Left ventricle myocardium inferior (tissue), 1 donor: ENCODE measurements at places on chromosomes 6 and 20. TPM values are rescaled to one million over a fixed set of nuclear protein-coding genes. Genes with fewer than 3 reads are reported as not detected.

HTR1E gene
- not detected for total RNA-seq

THEMIS gene
- 0.22 TPM for total RNA-seq

PEX7 gene
- 14.8 TPM for total RNA-seq

DNA sequence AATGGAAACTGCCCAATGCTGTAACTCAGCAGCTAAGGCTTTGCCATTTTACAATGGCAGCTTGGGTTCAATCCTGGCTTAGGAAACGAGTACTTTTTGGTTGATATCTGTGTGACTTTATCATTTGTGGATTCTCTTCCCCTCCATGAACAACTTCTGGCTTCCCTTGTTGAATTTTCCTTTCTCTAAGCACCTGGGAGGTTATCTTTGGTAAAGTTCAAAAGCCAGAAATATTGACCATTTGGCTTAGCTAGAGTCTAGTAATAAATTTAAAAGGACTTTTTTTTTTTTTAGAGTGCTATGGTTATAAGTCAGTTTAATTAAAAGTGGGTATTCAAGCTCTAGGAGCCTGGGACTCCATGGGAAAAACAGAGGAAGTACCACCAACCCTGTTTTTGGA is 31.7 kb upstream of the TPD52L1 start:
- H3K27ac ChIP-seq, result no peak overlapping the region
- no peaks in the 10 kb centered on the region for H3K36me3 ChIP-seq
- H3K27me3 ChIP-seq, result no peaks in the 10 kb centered on the region
- no peaks in the 10 kb centered on the region for H3K4me1 ChIP-seq

DNA sequence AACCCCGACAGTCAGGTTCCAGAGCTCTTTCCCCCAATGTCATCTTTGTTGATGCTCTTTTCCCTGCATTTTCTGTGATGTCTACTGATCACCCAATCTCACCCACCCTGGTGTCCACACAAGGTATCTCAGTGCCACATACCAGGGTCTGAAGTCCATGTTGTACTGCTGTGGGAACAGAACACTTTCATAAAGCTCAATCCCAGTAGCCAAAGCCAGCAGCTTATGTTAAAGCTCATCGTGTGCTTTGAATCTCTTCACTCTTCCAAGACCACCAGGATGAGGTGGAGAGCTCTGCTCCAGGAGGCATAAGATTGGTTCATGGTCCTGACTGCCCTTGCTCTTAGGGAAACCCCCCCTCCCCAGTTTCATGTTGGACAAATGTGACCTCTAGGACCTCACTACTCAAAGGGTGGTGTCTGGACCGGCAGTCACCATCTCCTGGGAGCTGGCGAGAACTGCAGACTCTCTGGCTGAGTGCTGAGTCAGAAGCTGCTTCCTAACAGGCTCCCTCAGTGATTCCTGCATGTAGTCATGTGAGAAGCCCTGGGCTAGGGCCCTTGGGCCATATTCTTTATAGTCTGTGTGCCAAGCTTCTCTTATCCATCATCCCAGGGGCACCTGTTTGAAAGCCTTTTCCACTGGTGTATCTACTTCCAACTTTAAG is 13.4 kb upstream of the CPNE5 start:
- peak overlapping the region; percentile 92 for H3K27ac ChIP-seq
- H3K36me3 ChIP-seq, result peaks cover 13% of the 10 kb centered on the region
- DNase-seq, result no peak
- peaks cover 95% of the 10 kb centered on the region for H3K4me1 ChIP-seq
- H3K4me3 ChIP-seq, result no peak overlapping the region

GRCh38 chr6:103797738-103798137 is 1062.0 kb downstream of the HACE1 start:
- H3K4me1 ChIP-seq, result no peaks in the 10 kb centered on the region
- no peaks in the 10 kb centered on the region for H3K36me3 ChIP-seq
- no peak for DNase-seq
- H3K27me3 ChIP-seq, result no peaks in the 10 kb centered on the region
- H3K4me3 ChIP-seq, result no peak overlapping the region
- no peak overlapping the region for H3K27ac ChIP-seq

DNA sequence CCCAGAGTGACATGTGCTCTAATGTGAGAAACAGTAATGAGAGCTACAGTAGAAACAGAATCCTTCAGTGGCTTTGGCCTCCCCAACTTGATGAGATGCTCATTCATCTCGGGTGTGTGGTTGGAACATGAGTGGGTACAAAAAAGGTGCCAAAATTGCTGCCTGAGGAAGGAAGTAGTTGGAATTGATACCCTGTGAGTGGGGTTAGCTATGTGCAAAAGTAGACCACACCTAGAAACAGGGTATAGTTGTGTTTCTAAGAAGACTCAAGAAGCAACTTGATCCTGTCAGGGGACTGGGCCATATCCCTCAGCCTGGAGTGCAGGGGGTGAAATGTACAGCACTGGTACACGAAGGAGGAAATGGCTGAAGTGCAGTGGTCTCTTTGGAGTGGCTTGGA is 206.4 kb upstream of the SUPT3H start:
- DNase-seq, result no peak
- H3K4me1 ChIP-seq, result no peaks in the 10 kb centered on the region
- no peaks in the 10 kb centered on the region for H3K36me3 ChIP-seq
- H3K27ac ChIP-seq, result no peak overlapping the region

DNA sequence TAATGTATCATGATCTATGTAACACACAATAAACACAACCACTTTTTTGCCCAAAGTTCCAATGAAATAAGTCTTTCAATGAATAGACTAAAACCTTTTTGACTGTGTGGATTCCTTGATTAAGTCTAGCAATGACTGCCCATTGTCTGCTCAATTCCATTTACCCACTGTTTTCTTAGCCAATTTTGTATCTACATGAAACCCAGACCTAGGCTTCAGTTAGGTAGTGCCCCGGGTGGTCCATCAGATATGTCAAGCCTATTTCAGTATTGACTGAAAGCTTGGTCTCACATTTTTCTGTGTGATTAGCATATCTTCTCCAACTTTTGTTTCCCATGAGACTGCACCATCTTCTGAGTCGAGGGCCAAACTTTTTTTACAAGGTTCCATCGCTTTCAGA is 615.0 kb downstream of the C6orf118 start:
- no peak overlapping the region for H3K27ac ChIP-seq
- H3K36me3 ChIP-seq, result no peaks in the 10 kb centered on the region
- H3K27me3 ChIP-seq, result no peaks in the 10 kb centered on the region
- no peak overlapping the region for H3K4me3 ChIP-seq
